ENCODE measurements at places on chromosomes 2 and 18. TPM values are rescaled to one million over a fixed set of nuclear protein-coding genes. Genes with fewer than 3 reads are reported as not detected.

DNA sequence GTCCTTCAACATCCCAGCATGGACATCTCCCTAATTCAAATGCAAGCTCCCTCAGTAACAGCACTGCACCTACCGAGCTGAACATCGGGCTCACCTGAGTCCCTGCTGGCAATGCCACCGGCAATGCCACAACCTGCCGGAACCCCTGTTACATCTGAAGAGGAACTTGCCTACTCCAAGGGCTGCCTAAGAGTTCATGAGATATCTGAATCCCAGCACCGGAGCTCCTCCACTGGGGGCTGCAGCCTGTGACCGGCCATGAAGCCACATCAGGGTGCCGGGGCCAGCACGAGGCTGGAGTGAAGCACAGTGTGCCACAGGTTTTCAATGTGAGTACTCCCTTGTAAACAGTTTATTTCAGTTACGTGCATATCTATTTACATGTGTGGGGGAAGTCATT, 152.9 kb downstream of the EIPR1 start:
- no peaks in the 10 kb centered on the region for H3K36me3 ChIP-seq
- no peak overlapping the region for H3K4me3 ChIP-seq
- H3K27me3 ChIP-seq: no peaks in the 10 kb centered on the region
- DNase-seq: no peak
- H3K27ac ChIP-seq: no peak overlapping the region

DNA sequence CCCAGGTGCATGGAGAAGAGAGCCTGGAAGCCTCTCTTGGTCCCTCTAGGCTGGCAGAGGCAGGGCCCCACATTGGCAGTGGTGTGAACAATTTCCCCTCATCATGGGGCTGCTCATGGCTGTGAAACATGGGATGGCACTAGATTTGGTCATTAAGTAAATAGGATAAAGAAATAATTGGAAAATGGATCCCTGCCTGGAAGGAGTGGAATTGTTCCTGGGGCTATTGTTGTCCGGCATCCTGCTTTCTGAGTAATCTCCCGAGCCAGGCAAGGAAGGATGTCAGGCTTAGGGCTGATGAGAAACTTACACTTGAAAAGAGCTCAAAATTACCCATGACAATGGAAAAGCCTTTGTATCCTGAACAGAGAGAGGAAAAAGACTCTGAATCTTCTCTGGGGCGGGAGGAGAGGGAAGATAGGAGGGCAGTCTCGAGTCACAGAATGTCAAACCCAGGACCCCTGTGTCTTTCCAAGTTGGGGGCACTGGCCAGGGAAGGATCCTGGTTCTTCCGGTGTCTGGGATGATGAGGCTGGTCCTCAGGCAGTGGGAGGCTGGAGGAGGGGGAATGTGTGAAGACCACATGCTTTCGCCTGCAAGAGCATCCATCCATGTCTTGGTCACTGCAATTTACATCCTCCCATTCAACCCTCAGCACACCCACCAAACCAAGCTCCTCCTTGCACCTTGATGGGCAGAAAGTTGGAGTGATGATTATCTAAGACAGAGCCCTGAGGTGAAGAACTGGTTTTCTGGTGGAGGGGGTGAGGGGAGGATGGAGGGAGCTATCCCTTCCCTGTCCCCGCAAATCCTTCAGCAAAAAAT, 27.1 kb upstream of the STEAP3 start:
- H3K36me3 ChIP-seq: no peaks in the 10 kb centered on the region
- H3K27me3 ChIP-seq: peaks cover 21% of the 10 kb centered on the region
- no peaks in the 10 kb centered on the region for H3K4me1 ChIP-seq
- no peak overlapping the region for H3K4me3 ChIP-seq
- DNase-seq: no peak

DNA sequence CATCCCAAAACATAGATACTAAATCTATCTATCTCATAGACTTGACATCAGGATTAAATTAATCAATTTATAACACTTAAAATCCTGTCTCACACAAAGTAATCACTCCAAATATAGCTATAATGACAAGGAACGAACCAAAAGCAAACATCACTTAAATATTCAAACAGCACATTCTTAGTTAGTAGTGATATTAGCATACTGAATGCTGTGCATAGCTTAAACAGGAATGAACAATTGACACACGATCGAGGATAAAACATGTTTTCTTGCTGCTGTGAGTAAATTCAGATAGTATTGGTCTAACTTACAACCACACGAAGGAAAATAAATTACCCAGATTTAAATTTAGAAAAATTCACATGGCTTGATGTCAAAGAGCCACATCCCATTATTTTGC, 58.9 kb upstream of the SNTG2 start:
- no peak for DNase-seq
- H3K36me3 ChIP-seq: no peaks in the 10 kb centered on the region
- no peak overlapping the region for H3K4me3 ChIP-seq
- H3K27ac ChIP-seq: no peak overlapping the region

GRCh38 chr18:69617888-69618287, 217.2 kb downstream of the DOK6 start:
- no peaks in the 10 kb centered on the region for H3K36me3 ChIP-seq
- DNase-seq: peak; percentile 90
- no peaks in the 10 kb centered on the region for H3K4me1 ChIP-seq
- H3K27ac ChIP-seq: no peak overlapping the region
- no peaks in the 10 kb centered on the region for H3K27me3 ChIP-seq

- H3K27me3 ChIP-seq: no peaks in the 10 kb centered on the region
- H3K27ac ChIP-seq: no peak overlapping the region
- no peaks in the 10 kb centered on the region for H3K4me1 ChIP-seq
- no peaks in the 10 kb centered on the region for H3K36me3 ChIP-seq
- H3K4me3 ChIP-seq: no peak overlapping the region
Measured at GRCh38 chr2:37549598-37549997, 121.8 kb downstream of the CDC42EP3 start.

GRCh38 chr2:42195559-42195958, 26.4 kb downstream of the EML4 start:
- H3K27ac ChIP-seq: no peak overlapping the region
- H3K27me3 ChIP-seq: no peaks in the 10 kb centered on the region
- H3K4me1 ChIP-seq: peaks cover 20% of the 10 kb centered on the region
- H3K36me3 ChIP-seq: no peaks in the 10 kb centered on the region
- peak; percentile 81 for DNase-seq

GRCh38 chr2:62340994-62341484, 145.1 kb downstream of the B3GNT2 start:
- no peak overlapping the region for H3K4me3 ChIP-seq
- no peaks in the 10 kb centered on the region for H3K27me3 ChIP-seq
- no peak for DNase-seq
- no peaks in the 10 kb centered on the region for H3K4me1 ChIP-seq

DNA sequence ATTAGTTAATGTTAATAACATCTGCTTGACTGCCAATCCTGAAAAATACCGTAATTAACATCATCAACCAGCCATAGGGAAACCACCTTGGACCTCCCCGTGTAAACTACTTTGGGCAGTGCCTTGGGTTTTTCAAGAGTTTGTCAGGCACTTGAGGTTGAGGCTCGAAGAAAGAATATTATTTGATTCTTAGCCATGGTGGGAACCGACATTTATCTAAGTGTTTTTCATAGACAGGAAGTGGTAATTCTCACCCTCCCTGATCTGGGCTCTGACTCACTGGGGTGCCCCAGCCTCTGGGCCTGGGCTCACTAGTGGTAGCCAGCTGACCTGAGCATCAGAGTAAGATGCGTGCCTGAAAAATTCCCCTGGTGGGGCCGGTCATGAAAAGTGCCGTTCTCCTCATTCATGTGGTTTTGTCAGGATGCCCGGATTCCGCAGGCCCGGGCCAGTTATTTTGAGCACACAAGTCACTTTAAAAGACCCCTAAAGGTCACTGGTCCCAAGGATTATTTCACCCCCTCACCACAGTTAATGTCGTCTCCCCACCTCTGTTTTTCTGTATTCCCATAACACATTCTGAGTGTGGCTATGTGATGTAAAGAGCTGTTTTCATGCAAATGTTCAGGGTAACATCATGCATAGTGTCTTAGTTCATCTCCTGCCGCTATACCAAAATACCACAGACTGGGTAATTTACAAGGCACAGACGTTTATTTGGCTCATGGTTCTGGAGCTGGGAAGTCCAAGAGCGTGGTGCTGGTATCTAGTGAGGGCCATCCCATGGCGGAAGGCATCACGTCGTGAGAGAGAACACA, 21.6 kb upstream of the SPATA3 start:
- no peak overlapping the region for H3K4me3 ChIP-seq
- peak overlapping the region; percentile 8 for H3K27ac ChIP-seq
- peaks cover 4% of the 10 kb centered on the region for H3K4me1 ChIP-seq
- H3K36me3 ChIP-seq: no peaks in the 10 kb centered on the region
- peak; percentile 93 for DNase-seq

GRCh38 chr2:189899101-189899500, 114.9 kb downstream of the PMS1 start:
- H3K27me3 ChIP-seq: no peaks in the 10 kb centered on the region
- H3K36me3 ChIP-seq: no peaks in the 10 kb centered on the region
- DNase-seq: no peak
- H3K27ac ChIP-seq: no peak overlapping the region

The ABCA12 gene
- total RNA-seq: under 0.01 TPM

The SLC4A5 gene
- under 0.01 TPM for total RNA-seq

DNA sequence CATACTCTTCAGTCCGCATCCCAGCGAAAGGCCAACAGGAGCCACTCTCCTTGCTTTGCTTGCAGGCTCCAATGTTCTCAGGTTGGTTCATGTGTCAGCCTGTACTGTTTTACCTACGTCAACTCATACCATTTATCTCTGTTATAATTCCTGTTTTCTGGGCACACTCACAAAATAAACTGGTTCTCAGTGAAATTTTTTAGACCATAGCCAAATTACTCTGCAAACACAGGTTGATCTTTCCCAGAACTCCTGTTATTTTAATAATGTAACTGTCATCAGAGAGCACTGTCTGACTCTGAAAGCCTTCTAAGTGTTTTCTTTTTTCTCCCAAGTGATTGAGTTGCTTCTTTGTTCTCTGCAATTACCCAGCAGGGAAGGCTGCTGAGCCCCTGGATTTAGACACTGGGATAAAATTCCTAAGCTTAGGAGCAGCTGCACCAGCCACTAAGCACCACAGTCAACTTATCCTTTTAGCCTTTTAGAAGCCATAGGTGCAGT, 111.6 kb upstream of the PIEZO2 start:
- DNase-seq: no peak
- no peak overlapping the region for H3K4me3 ChIP-seq
- H3K27me3 ChIP-seq: no peaks in the 10 kb centered on the region
- no peaks in the 10 kb centered on the region for H3K36me3 ChIP-seq

DNA sequence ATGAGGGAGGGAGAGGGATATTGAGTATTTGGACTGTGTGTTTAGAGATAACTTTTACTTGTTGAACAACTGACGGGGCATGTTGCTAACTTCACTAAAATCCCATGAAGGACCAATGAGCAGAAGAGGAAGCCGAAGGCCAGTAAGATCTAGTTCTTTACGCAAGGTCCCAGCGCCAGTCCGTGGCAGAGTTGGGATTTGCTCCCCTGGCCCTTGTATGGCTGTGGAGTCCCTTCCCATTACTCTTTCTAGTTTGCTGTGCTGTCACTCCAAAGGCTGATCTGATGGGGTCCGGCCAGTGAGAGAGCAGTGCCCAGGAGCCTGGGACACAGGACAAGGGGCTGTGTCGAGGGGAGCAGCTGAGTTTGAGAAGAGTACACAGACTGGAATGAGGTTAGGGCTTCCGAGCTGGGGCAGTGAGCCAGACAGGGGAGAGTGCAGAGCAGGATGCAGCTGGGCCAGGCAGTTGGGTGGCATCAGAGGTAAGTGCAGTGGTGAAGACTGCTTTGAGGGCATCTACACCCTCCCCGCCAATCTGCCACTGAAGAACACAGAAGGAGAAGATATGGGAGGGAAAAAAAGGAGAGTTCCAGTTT, 692.9 kb upstream of the HS6ST1 start:
- H3K27ac ChIP-seq: no peak overlapping the region
- no peak for DNase-seq
- H3K4me3 ChIP-seq: no peak overlapping the region

GRCh38 chr18:54872681-54873080, 44.4 kb downstream of the RAB27B start:
- H3K4me1 ChIP-seq: no peaks in the 10 kb centered on the region
- DNase-seq: no peak
- no peaks in the 10 kb centered on the region for H3K27me3 ChIP-seq
- no peaks in the 10 kb centered on the region for H3K36me3 ChIP-seq
- H3K27ac ChIP-seq: no peak overlapping the region
- no peak overlapping the region for H3K4me3 ChIP-seq

DNA sequence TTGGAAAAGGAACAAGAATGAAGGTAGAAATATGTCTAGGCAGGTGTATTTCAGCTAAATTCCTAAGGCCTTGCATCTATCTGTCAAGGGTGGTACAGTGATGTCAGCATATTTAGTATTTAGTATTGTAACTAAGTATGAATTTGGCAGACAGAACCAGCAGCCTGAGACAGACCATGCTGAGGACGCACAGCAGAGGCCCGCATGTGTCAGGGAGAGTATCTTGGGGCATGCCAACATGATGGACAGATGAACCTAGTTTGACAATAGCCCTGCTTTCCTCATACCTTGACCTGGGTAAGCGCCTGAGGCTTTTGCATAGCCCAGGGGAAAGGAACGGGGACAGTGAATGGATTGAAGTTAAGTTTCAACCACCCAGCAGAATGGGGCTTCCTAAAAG, 33.8 kb upstream of the OSR1 start:
- no peaks in the 10 kb centered on the region for H3K27me3 ChIP-seq
- no peaks in the 10 kb centered on the region for H3K4me1 ChIP-seq
- no peaks in the 10 kb centered on the region for H3K36me3 ChIP-seq
- no peak for DNase-seq
- H3K27ac ChIP-seq: no peak overlapping the region

The HNRNPLL gene
- 51.4 TPM for total RNA-seq

The METTL21A gene
- total RNA-seq: 9.4 TPM

DNA sequence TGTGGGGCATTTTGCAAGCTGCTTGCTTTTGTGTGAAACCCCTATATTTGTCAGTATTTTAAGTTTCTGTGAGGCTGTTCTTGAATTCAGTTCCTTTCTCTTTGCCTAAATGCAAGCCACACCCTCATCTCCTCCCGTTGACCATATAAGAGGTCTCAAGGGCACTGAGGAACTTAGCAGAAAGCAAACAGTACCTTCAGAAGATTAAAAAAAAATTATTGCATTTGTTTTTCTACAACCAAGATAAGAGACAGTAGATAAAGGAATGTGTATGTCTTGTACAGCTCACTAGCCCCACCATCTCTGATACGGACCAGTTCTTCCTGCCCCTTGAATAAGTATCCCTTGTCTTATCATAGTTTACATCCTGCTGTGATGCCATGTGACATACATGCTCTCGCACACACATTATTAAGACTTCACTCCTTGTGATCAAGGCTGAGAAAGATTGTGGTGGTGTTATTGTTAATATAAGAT, 64.2 kb downstream of the NPAS2 start:
- no peak overlapping the region for H3K27ac ChIP-seq
- no peak for DNase-seq
- peaks cover 2% of the 10 kb centered on the region for H3K4me1 ChIP-seq
- no peaks in the 10 kb centered on the region for H3K36me3 ChIP-seq
- no peak overlapping the region for H3K4me3 ChIP-seq

The ANO7 gene
- 0.50 TPM for total RNA-seq

- no peak overlapping the region for H3K4me3 ChIP-seq
- no peak overlapping the region for H3K27ac ChIP-seq
- H3K36me3 ChIP-seq: no peaks in the 10 kb centered on the region
Measured at GRCh38 chr2:101081375-101081907, 69.7 kb downstream of the TBC1D8 start.

The RAD51AP2 gene
- under 0.01 TPM for total RNA-seq

The LONRF2 gene
- total RNA-seq: under 0.01 TPM

The HNMT gene
- 139 TPM for total RNA-seq
